ENCODE measurements at places on chromosomes 1 and 21.

DNA sequence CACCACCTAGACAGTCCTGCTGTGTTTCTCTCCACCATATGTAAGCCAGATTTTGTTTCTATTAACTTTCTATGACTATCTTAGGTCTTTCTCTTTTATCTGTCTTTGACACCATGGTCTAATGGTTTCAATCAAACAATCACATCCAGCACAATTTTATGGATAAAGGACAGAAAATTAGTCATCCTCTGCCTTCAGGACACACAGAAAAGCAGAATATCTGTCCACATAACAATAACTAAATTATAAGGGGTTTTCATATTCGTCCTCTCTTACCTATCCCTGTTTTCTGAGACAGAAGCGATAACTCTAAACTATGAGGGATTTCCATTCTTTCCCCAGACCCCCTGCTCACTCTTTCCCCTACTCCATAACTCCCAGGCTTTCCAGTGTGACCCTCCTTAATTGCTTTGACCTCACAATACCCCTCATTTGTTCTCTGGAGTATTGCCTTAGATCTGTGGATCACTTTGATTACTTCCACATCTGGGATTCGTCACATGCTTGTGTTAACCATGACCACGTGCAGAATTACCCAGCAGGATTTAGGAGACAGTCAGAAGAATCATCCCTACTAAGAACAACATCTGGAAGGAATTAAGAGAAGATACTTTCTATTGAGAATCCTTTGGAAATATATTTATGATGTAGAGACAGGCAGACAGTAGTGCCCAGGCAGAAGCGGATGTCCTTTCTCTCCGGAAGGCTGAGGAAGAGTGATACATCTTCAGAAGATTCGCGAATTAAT is 108.2 kb upstream of the GREM2 start:
- no peak for DNase-seq

- peak; percentile 67 for DNase-seq
Measured at GRCh38 chr1:110084227-110085078, 14.0 kb upstream of the ALX3 start.

DNA sequence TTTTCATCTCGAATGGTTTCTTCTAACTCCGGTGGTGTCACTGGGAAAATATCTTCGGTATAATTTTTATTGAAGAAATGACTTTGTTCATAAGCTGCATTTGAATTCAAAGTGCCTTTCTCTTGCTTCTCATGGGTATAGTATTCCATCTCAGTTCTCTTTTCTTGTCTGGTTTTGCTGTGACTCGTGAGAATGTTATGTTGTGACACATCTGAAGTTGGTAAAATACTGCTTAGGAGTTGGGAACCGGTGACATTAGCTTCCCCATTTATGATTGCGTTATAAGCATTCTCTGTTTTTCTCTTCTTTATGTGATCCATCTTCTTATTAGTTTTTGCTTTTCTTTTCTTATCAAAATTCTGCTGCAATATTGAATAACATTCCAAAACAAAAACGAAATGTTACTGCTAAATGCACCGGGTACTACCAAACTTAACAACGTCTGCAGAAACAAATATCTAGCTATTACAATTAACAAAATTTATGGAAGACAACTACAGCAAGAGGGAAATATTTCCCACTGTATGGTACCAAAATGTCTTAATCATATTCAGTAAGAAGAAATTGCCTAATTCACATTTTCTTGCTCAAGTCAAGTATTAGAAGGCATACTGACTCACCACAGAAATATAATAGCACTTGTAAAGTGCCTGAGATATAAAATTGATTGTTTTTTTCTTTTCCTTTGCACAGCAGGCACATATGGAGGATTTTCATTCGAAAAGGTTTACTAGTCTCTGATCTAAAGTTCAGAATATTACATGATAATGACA is 15.5 kb downstream of the LRIF1 start:
- DNase-seq, result no peak

DNA sequence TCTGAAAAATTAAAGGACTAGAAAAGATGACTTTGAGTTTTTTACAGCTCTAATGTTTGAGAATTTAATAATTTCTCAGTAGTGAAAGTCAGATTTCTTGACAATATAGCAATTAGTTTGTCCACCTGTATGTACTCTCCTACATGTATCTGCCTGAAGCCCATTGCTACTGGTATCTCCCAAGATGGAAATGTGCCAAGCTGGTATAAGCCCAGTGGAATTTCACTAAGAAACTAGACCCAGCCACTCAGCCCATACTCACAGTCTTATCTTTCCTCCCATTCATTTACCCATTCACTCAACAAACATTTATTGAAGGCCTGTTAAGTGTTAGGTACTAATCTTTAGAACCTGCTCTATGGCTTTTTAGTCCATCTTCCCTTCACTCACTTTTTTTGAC is 21.6 kb upstream of the TRIM45 start:
- DNase-seq, result no peak

DNA sequence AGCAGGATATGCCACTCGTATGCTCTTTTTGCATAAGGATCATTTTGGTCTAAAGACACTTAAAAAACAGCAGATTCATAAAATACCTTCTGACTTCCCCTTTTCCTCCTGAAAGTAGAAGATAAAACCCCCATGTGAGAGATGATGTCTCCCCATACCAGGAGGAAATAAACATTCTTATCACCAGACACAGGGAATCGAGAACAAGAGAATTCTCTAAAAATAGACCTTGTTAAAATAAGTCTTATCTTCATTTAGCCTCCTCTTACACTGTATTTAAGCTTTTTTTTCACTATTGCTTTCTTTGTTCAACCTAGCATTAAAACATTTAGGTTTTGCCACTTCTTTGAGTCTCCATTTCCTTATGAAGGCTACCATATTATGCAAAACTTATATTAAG is 709.3 kb downstream of the KCNT2 start:
- no peak for DNase-seq

GRCh38 chr21:16583556-16583955 is 853.8 kb downstream of the USP25 start:
- no peak for DNase-seq

- DNase-seq, result no peak
Measured at GRCh38 chr1:216903382-216903740, 180.1 kb upstream of the ESRRG start.

DNA sequence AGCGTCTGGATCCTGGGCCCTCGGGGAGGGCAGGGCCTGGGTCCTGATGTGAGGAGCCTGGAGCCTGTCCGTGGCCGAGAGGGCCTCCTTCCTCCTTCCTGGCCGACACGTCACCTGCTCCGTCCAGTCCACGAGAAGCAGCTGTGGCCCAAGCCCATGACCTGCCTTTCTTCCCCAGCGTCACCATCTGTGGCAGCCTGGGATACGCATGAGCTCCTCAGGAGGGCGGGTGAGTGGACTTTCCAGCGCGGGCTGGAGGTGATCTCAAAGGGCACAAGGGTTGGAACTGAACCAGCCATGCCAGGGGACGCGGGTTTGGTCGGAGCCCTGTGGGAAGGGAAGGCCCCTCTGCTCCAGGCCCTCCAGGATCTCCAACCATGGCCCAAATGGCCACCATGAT is 90.4 kb downstream of the DHRS3 start:
- no peak for DNase-seq

GRCh38 chr1:208178091-208178529 is 66.1 kb downstream of the PLXNA2 start:
- no peak for DNase-seq

- no peak for DNase-seq
Measured at GRCh38 chr1:167922611-167923074, 8.7 kb upstream of the ADCY10 start.

- DNase-seq, result no peak
Measured at GRCh38 chr1:206909161-206909882, 12.1 kb downstream of the IL24 start.

DNA sequence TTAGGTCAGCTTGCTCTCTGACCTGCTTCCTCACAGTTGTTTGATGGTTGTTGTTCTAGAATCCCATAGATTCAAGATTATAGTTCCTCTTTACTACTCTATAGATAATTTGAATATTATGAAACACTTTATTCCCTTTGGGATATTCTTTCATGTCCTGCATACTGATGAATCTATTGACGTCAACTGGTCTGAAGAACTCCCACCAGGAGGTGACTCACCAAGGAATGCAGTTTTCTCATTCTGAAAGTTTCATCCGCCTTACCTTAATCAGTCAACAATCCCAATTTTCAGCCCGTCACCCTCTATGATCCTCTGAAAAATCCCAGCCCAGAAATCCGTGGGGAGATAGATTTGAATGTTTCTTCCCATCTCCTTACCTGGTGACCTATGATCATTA is 834.1 kb upstream of the PRMT6 start:
- no peak for DNase-seq

- DNase-seq, result no peak
Measured at GRCh38 chr21:15124731-15125130, 59.9 kb upstream of the NRIP1 start.

DNA sequence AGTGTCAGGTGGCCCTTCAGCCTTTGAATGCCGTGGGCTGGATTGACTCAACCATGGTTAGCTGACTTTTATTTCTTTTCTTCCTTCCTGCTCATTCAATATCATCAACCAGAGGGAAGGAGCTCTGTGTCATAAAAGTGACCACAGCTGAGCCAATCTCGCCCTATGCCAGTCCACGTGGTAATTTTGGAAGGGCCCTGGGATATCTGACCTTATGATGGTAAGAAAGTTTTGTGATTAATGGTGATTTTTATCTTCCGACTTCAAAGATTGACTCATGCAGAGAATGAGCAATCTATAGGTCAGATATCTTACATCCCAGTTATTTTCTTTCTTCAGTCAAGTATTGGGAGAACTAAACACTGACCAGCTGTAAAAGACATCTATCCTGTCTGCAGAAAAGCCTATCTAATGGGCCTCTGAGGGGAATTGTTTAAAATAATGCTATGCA is 170.3 kb downstream of the ZC3H11B start:
- DNase-seq, result no peak

GRCh38 chr1:159291424-159291823 is 10.7 kb upstream of the FCER1A start:
- no peak for DNase-seq

- DNase-seq, result no peak
Measured at GRCh38 chr1:59204001-59204400, 92.9 kb upstream of the FGGY start.

GRCh38 chr1:104991702-104992101 is 1242.0 kb downstream of the AMY1C start:
- DNase-seq, result no peak

- DNase-seq, result peak; percentile 46
Measured at GRCh38 chr1:227449051-227449450, 114.3 kb upstream of the ZNF678 start.

- DNase-seq, result no peak
Measured at GRCh38 chr21:29671728-29672127, 268.1 kb downstream of the GRIK1 start.

GRCh38 chr21:37974081-37974480 is 57.8 kb upstream of the KCNJ6 start:
- no peak for DNase-seq

DNA sequence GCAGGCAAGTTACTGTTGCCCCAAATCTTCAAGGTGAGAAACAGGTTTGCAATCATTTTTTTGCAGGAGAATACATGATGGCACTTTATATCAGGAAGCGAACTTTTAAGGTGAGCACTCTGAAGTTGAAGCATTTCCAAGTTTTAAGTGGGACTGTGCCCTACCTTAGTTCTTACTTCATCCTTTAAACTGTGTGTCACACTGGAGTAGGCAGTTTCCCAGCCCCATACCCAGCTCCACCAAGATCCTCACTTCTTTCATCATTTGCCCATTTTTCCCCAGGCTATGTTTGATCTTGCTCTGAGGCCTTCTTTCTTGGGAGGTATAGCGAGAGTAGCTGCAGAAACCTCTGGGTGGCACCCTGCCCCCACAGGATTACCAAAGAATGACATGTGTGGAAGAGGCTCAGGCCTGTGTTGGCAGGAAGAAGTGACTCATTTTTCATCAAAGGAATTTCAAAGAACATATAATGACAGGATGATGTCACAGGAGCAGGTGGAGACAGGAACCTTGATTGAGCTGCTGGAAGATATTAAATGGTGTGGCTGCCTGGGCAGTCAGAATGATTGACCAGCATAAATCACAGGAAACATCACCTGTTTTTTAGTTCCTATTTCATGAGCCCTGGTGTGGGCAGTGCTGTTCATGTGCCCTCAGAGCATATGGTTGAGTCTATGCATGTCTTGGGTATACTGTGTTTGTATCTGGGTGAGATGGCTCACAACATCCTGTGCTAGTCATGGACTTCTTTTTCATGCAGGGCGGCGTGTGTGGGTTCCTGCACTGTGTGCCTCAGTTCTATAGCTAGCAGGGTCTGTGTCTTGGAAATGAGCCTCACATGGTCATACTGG is 20.8 kb upstream of the MACF1 start:
- peak; percentile 93 for DNase-seq

DNA sequence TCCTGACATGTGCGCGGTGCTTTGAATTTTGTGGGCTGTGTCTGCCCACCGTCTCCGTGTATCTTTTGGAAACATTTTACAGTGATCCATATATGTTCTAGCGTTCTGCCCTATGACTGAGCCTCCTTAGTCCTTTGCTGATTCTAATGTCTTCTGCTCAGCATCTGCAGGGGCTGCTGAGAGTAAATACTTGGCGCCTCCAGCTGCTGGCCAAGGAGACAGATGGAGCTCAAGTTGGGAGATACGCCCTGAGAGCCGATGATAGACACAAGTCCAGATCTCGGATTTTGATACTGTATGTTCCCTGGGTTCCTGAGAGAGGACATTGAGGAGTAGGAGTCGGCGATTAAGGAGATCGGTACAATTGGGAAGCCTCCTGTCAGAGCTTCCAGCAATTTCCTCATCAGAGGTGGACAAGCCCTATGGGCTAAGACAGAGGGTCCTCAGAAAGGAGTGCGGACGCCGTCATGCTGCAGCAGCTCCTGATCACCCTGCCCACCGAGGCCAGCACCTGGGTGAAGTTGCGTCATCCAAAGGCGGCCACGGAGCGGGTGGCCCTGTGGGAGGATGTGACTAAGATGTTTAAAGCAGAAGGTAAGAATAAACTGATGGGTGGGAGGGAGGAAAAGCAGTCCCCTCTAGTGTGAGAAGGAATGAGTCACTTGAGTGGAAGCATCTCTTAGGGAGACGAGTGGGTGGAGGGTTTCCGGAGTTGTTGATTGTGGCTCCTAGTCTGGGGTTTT is 390 bp downstream of the ZFP69B start:
- peak; percentile 92 for DNase-seq

DNA sequence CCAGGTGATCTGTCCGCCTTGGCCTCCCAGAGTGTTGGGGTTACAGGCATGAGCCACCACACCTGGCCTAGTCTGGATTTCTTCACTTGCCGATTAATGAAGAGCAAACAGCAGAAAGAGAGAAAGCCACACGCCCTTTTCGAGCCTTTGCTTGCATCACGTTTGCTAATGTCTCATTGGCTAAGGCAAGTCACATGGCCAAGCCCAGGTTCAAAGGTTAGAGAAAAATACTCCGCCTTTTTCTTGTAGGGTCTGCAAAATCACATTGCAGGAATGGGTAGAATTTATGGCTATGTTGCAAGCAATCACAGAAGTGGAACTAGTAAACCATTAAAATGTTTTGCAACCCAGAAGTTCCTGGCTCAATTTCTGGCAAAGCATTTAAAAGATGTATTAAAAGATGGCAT is 26.8 kb upstream of the BACH1 start:
- no peak for DNase-seq

Measured in activated CD4-positive, alpha-beta T cell treated with anti-CD3 and anti-CD28 coated beads, Interleukin-10, Interleukin-2, amounts not matched to agents 100 ng/mL and 50 ng/mL, durations not matched to agents 16 hours and 8 hours (primary cell).